Uterus (tissue), 4 donors: ENCODE measurements at places on chromosomes 11 and 22. TPM values are rescaled to one million over a fixed set of nuclear protein-coding genes. Genes with fewer than 3 reads are reported as not detected.

The CLTCL1 gene
- total RNA-seq, result 20.5 TPM

GRCh38 chr22:45529971-45530575 is 27.4 kb downstream of the FBLN1 start:
- peaks cover 7% of the 10 kb centered on the region for H3K4me1 ChIP-seq
- H3K36me3 ChIP-seq, result no peaks in the 10 kb centered on the region
- no peak for DNase-seq
- peak overlapping the region; percentile 55 for H3K27ac ChIP-seq
- no peaks in the 10 kb centered on the region for H3K27me3 ChIP-seq

The SYT7 gene
- total RNA-seq, result 6.5 TPM

The APOBEC3A gene
- total RNA-seq, result not detected

DNA sequence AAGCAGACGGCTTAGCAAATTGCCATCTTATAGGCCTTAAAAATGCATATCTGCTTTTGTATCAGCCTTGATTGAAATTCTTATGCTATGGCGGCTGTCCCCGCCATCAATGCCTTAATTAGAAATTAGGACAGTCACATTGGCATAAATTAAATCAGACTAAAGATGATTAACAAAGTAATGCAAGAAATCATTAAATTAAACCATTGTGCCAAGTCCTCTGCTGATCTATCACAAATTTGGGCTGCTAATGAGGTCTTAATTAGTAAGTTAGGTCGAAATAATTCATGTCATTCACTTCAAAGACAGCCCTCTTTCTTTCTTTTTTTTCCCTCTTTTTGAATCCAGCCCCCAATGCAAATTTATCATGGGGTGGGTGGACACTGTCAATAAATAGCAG is 159.3 kb downstream of the MIAT start:
- H3K36me3 ChIP-seq, result no peaks in the 10 kb centered on the region
- no peaks in the 10 kb centered on the region for H3K27me3 ChIP-seq
- no peak overlapping the region for H3K4me3 ChIP-seq
- no peak for DNase-seq

DNA sequence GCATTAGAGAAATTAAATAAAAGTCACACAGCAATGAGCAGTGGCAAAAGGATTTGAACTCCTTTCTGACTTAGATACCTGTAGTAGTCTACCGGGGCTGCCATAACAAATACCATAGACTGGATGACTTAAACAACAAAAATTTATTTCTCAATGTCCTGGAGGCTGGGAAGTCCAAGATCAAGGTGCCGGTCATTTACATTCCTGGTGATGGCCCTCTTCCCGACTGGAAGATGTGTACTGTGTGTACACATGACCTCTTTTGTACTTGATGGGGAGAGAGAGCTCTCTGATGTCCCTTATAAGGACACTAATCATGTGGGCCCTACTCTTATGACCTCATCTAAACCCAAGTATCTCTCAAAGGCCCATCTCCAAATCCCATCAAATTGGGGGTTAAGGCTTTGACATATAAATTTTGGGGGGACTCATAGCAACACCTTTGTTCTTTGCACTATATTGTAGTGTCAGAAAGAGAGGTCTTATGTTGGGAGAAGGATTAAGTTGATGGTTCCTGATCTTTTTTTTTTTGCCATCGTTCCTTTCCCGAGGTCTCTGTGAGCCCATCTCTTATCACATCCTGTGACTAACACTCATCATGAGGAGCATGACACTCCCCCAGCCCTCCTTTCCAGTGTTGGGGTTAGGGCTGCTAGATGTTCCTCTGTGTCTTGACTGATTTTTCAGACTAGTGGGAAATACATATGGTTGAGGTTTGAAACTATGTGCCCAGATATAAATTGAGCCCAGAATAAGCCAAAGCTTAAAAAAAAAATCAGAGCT is 104.3 kb downstream of the TRAF6 start:
- no peak overlapping the region for H3K4me3 ChIP-seq
- no peak for DNase-seq
- no peaks in the 10 kb centered on the region for H3K36me3 ChIP-seq

- no peak overlapping the region for H3K27ac ChIP-seq
- H3K27me3 ChIP-seq, result no peaks in the 10 kb centered on the region
- peaks cover 18% of the 10 kb centered on the region for H3K4me1 ChIP-seq
- no peaks in the 10 kb centered on the region for H3K36me3 ChIP-seq
- H3K4me3 ChIP-seq, result no peak overlapping the region
Measured at GRCh38 chr11:130475426-130476053, 27.1 kb downstream of the ADAMTS15 start.

GRCh38 chr11:12077535-12078280 is 32.7 kb upstream of the MICAL2 start:
- H3K4me3 ChIP-seq, result no peak overlapping the region
- H3K27ac ChIP-seq, result peak overlapping the region; percentile 90
- no peaks in the 10 kb centered on the region for H3K27me3 ChIP-seq

- no peaks in the 10 kb centered on the region for H3K27me3 ChIP-seq
- no peaks in the 10 kb centered on the region for H3K4me1 ChIP-seq
- no peak overlapping the region for H3K4me3 ChIP-seq
- no peaks in the 10 kb centered on the region for H3K36me3 ChIP-seq
Measured at GRCh38 chr11:65003282-65003681, 6.5 kb upstream of the BATF2 start.

DNA sequence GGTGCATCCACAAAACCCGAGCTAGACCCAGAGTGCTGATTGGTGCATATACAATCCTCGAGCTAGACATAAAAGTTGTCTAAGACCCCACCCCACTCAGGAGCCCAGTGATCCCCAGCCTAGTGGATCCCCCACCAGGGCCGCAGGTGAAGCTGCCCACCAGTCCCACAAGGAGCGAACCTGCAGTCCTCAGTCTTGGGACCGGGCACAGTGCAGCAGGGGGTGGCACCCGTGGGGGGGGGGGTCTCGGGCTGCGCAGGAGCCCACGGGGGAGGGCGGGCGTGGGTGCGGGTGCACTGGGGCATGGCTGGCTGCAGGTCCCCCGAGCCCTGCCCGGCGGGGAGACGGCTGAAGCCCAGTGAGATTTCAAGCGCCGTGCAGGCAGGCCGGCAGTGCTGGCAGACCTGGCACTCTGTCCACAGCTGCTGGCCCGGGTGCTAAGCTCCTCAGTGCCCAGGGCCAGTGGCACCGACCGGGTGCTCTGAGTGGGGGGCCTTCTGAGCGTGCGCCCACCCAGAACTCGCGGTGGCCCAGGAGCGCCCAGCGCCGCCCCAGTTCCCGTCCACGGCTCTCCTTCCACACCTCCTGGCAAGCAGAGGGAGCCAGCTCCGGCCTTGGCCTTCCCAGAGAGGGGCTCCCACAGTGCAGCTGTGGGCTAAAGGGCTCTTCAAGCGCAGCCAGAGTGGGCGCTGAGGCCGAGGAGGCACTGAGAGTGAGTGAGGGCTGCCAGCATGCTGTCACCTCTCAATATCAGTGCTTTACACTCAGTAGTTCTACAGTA is 989.1 kb downstream of the FAM181B start:
- no peaks in the 10 kb centered on the region for H3K36me3 ChIP-seq
- DNase-seq, result no peak
- no peak overlapping the region for H3K4me3 ChIP-seq
- H3K27ac ChIP-seq, result no peak overlapping the region
- H3K4me1 ChIP-seq, result no peaks in the 10 kb centered on the region
